ENCODE measurements at places on chromosomes 5 and 9.

DNA sequence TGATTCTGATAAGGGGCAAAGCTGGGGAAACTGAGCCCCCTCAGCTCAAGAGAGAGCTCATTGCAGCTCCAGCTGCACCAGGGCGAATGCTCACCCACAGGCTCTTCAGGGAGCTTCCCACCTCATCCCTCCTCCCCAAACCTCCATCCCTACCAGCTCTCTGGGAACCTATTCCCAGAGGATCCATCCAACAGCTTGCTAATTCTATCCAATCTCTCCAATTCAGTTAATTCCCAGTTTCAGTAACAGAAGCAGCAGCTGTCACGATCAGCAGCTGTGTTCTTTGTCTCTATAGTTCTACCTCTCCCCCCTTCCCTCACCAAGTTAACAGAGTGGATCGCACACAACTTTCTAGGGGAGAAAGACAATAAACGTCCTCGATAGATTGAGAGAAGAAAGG, 135.5 kb upstream of the EFNA5 start:
- no peak for DNase-seq

DNA sequence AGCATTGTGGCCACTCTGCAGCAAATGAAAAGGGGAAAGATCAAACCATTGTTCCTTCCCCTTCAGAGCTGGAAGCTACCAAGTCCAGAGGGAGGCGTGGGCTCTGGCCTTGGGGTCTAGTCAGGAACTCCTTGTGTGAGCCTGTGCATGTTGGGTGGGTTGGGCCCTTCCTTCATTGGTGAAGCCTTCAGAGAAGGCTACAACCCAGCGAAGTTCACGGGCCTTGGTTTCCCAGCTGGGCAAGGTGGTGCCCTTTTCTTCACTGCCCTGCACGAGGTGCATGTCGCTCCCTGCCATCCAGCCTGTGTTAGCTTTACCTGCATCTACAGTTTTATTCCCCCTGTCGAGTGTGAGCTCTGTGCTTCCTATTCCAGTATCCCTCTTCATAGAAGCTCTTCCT, 84.7 kb downstream of the ZNF618 start:
- DNase-seq: no peak

DNA sequence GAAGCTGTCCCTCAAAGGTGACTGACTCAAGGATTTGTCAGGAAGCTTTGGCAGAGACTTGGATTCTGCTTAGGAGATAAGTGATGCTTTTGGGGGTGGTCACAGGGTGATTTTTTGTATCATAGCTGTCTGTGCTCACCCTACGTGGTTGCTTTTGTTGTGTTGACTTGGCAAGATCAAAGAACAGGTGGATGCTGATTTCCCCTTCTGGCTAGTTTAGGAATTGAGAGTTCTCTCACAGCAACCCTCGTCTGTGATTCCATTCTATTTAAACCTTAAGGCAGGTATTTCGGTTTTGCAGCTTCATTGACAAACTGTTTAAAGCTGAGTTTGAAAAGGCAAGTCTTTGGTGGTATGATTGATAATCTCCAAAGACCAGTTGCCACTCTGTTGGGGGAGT, 27.2 kb downstream of the ARHGAP26 start:
- DNase-seq: no peak

DNA sequence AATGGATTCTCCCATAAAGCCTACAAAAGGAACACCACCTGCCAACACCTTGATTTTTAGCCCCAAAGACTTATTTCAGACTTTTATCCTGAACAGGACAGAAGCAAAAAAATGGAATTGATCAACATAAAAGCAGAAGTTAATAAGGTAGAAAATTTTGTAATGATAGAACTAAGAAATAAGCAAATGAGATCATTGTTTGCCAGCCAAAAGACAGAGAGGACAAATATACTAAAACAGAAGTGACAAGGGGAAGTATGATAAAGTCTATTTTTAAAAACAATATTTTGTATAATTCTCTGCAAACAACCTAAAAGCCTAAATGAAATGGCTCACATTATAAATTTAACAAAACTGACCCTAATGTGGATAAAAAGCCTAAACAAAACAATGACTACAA, 110.5 kb upstream of the PRSS3 start:
- no peak for DNase-seq

DNA sequence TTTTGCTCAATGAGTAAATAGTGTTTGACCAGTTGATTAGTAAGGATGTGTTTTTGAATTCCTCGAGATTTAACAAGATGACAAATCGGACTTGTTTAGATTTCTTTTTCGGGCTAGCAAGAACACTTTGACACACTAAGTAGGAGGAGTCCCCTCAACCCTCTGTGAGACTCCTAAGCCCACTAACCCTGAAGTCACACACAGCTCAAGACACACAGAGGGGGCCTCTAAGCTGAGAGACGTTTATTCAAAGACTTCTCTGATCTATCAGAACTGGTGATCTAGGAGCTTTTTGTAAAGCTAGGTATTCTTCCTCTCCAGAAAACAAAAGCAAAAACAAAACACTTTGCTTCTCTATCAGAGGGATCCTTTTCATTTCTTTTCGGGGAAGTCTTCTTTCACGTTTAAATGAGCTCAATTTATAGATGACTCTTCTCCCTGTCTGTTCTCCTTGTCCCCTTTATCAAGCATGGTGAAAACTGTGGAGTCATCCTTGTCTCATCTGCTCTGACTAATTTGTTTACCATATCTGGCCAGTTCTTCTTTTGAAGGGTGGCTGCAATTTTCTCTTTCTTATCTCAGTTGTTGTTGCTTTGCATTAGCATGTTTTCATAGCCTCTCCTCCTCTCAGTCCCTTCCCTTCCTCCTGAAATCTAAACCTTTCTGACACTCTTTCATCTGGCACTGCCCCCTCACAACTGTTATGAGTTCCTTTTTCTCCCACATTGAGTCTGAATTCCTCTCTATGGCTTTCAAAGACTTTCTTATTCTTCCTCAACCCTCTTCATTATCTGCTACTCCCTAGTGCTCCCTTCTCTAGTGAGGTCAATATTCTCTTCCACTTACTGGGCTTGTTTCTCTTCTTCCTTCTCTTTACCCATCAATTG, 68.5 kb upstream of the RAI14 start:
- DNase-seq: no peak

GRCh38 chr9:14811844-14812243, 89.3 kb upstream of the CER1 start:
- no peak for DNase-seq

GRCh38 chr5:10860645-10861422, 99.8 kb upstream of the DAP start:
- no peak for DNase-seq

DNA sequence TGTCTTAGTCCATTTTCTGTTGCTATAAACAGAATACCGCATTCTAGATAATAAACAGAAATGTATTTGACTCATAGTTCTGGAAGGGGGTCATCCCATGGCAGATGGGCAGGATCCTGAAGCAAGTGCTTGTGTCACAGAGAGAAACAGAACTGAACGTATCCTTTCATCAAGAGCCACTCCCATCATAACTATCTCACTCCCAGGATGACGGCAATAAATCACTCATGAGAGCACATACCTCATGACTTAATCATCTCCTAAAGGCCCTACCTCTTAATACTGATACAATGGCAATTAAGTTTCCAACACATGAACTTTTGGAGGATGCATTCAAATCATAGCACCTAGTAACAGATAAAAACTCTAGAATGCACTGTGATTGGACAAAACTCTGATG, 142.9 kb downstream of the CAMK4 start:
- no peak for DNase-seq

- peak; percentile 63 for DNase-seq
Measured at GRCh38 chr5:150544611-150545219, 36.8 kb downstream of the NDST1 start.

- no peak for DNase-seq
Measured at GRCh38 chr5:102815540-102816332, 60.6 kb downstream of the PAM start.

DNA sequence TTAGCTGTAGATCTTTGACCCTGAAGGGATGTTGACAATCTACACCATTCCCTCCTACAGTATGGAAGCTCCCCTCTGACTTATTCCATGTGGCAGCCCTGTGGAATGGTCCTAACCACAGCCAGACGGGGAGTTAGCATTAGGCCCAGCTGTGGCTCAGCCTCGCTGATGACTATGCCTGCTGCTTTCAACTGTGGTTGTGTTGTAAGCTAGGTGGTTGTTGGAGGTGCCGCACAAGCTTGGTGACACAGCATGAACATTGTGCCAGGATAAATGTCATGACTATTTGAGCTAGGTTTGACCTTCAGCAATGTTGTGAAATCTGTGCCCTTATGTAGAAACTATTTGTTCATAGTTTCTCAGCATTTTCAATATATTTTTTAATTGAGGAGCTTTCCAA, 40.6 kb downstream of the SGCD start:
- no peak for DNase-seq

GRCh38 chr9:72985746-72986145, 32.9 kb upstream of the ALDH1A1 start:
- DNase-seq: no peak

- no peak for DNase-seq
Measured at GRCh38 chr9:8070779-8071444, 271.3 kb upstream of the DMAC1 start.

DNA sequence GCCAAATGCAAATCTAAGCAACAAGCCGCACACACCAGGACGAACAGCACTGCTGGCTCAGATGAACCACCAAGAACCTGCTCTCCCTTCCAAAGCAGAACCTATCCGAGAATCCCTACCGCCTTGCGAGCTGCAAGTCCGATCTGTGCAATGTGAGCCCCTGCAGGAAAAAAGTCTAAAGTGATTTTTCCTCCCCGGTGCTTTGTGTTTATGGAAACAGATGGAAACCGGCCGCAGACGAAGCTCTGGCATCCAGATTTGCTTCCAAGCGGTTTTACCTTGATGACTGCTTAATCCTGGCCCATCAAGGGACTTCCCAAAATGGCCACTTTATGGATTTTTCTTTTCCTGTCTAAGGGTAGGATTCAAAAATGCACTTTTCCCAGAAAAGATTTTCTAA, 112.5 kb downstream of the VAV2 start:
- DNase-seq: no peak
